Activated T-cell treated with anti-CD3 and anti-CD28 coated beads for 24 hours (primary cell): ENCODE measurements at places on chromosomes 7 and 10.

DNA sequence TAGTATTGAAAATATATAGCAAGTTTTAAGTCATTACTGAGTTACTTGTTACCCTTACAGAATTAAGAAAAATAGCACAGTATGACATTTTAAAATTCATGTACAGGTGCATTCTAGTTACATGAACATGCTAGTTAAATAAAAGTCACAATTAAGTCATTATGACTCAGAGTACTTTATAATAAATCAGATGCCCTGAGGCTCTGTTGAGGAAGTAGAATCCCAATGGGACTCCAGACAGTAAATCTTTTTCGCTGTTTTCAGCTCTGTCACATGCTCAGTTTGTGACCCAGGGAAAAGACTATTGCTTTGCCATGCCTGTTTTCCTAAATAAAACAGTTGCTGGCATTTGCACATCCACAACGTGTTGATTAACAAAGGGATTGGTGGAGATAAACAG lies 21.0 kb downstream of the NUDT13 start:
- DNase-seq: no peak

DNA sequence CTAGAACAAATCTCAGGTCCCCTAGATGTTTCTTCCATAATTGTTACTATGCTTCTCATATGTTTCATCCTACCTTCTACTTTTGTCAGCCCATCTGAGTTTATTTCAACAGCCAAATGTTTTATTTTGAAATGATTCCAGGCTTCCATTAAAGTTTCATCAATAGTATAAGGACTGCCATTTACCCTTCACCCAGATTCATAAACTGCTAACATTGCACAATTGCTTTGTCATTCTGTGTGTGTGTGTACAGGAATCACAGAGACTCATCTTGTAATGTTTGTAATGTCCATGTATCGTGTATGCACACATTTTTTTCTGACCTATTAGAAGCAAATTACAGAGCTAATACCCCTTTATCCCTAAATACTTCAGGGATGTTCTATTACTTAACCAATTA lies 25.5 kb downstream of the MMRN2 start:
- no peak for DNase-seq

DNA sequence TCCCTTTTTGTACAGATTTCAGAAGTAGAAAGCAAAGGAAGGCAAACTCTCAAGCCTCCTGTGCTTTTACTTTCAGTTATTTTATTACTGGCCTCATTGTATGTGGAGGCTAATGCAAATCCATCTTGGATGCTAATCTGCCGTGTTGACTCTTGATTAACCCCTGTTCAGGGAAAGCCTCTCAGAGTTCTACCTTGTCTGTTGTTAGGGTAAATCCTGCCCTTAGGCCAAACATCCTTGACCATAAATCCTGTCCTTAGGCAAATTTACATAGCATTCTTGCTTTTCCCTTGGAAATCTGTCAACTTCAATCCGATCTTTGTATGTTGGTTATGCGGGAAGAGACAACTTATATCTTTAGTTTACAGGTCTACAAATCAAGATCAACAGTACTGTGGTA lies 709.9 kb upstream of the LRRTM3 start:
- DNase-seq: no peak

GRCh38 chr10:19877466-19878255 lies 61.4 kb downstream of the PLXDC2 start:
- DNase-seq: no peak

DNA sequence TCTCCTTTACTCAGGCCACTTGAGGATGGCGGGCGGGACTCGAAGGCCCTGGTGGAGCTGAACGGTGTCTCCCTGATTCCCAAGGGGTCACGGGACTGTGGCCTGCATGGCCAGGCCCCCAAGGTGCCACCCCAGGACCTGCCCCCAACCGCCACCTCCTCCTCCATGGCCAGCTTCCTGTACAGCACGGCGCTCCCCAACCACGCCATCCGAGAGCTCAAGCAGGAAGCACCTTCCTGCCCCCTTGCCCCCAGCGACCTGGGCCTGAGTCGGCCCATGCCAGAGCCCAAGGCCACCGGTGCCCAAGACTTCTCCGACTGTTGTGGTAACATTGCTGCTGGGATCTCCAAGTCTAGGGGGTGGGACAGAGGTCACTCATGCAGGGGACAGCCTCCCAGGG lies 65.7 kb downstream of the GTF2IRD1 start:
- DNase-seq: no peak

DNA sequence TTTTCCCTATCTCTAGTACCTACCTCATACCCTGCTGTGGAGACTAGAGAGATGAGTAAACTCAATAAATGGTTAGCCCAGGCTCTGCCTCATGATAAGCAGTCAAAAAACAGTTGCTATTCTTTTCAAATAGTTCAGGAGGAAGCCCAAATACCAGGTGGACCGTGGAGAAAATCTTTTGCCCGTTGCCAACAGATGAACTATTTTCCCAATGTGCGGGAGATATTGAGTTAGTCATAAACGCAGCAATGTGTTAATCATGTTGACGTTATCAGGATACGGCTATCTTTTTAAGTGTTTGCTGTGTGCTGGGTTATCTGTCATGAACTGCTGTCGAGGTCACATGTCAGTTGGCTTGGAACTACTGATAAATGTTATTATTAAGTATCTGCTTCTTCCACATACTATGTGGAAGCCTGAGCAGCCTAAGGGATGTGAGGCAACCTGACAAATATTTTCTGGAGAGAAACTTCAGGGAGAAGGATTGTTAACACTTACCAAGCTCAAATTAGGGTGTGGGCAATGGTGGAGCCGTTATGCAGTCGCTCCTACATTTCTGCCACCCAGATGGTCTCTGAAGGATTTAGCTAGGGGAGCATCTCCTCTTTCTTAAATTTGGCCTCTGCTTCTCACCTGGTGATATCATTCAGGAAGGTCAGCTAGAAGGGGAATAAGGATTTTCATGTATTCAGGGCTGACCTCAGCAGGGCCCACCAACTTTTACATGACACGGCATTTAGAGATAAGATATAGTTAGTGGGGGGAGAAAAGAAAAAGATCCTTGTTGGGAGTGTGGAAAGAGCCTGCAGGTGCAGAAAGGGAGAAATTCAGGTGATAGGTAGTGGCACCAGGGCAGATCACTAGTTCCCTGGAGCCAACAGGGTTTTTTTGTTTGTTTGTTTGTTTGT lies 33.5 kb upstream of the SLC26A3 start:
- no peak for DNase-seq

- no peak for DNase-seq
Measured at GRCh38 chr10:127548022-127548421, 1.1 kb upstream of the NPS start.

GRCh38 chr10:14040787-14041631 lies 289.7 kb downstream of the FRMD4A start:
- DNase-seq: no peak
